Stimulated activated CD4-positive, alpha-beta T cell treated with anti-CD3 and anti-CD28 coated beads, Interleukin-4, amount 100 ng/mL, for 1 hour (primary cell): ENCODE measurements at places on chromosomes 4 and X.

- DNase-seq: no peak
These were observed 197.2 kb downstream of the GRXCR1 start for GRCh38 chr4:43089730-43090129.

DNA sequence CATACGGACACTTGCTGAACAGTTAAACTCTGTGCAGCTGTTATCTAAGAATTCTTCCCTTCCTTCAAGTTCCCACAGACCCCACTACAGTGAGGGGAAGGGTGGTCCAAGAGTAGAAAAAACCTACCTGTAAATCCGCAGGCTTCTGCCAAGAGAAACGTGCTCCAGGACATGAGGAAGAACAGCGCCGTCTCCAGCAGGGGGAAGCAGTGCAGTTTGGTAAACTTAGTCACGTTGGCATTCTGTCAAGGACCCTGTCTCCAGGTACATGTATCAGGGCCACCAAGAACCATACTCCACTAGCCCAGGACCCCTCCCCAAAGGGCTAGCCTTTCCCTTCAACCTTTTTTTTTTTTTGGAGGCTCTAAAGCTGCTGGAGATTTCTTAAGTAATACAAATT, 79.9 kb downstream of the CHST7 start:
- peak; percentile 7 for DNase-seq

GRCh38 chr4:153472122-153473037, 6.2 kb downstream of the TMEM131L start:
- no peak for DNase-seq

- DNase-seq: no peak
These were observed 57.0 kb upstream of the TBC1D14 start for GRCh38 chr4:6852582-6852981.

GRCh38 chrX:1403228-1403627, 11.3 kb upstream of the SLC25A6 start:
- DNase-seq: no peak

DNA sequence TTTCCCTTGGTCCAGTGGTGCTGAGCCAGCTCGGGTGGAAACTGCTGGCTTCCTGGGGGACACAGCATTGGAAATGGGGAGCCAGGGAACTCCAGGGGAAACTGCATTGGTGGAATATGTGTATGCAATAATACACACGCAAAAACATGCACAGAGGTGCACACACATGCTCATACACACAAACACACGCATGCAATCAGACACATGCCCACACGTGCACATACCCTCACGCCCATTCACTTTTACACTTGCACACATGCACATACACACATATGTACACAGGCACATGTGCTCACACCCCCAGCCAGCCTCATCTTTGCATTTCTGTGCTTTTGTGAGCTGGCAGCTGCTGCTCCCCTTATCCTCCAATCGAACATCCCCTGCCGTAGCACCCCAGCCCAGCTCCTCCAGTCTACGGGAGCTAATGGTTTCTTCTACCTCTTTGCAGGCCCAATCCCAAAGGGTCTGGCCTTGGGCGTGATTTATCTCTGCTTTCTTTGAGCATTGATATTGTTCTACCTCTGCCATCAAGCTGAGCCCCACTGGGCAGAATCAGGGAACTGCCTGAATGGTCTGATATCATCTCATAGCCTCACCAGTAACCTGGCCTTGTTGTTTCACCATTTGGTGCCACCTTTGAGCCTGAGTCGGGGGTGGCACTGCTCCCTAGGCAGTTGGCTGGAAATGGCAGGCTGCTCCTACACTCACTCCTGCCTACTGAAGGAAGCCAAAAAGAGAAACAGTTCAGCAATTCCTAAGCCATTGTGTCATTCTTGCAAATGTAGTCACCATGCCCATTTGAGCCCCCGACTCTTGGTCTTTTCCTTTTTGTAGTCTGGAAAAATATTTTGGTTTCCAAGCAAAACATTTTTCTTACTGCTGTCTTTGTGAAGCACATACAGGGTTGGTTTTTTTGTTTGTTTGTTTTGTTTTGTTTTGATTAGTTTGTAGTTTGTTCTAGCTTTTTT, 104.4 kb upstream of the MAMLD1 start:
- DNase-seq: no peak

- DNase-seq: no peak
These were observed 586.9 kb downstream of the PCDH7 start for GRCh38 chr4:31307029-31307428.

DNA sequence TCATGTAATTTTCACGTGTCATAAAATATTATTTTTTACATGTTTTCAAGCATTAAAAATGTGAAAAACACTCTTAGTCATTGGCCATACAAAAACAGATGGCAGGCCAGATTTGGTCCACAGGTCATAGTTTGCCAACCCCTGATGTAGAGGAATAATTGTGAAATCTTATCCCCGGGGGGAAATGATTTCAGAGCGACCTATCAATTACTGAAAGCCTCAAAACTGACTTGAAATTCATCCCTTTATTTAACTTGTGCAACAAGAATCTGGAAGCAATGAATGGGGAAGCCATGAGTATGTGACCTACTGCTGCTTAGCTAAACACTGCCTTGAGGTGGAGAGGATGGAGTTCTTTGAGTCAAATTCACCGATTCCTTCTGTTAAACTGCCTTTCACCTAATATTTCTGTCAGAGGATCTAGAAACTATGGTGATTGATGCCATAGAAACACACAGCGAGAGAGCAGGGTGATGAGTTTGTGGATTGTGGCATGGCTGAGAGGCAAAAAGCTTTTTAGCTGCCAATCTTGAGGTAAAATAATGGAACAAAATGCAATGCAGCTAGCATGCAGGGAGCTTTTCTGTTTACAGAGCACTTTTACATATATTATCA, 30.3 kb upstream of the BRS3 start:
- no peak for DNase-seq

GRCh38 chr4:21879187-21879586, 69.4 kb downstream of the KCNIP4 start:
- no peak for DNase-seq

GRCh38 chr4:83947830-83948193, 411.9 kb downstream of the GPAT3 start:
- no peak for DNase-seq

DNA sequence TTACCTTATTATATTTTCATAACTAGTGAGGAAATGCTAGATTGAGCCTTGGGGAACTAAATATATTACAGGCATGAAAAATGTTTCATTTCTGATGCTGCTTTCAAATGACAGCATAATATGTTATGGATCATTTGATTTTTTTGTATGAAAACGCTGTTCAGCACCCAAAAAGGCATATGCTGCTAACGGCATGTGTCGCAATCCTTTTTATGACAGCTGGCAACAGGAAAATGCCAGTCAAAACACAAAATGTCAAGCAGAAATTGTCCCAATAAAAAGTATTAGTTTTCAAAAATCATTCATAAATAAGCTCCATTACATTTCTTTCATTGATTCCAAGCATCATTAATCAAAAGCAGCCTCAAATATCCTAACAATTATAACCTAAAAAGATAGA, 1244.5 kb downstream of the PCDH7 start:
- DNase-seq: no peak

GRCh38 chr4:81502564-81502963, 30.9 kb upstream of the RASGEF1B start:
- no peak for DNase-seq

DNA sequence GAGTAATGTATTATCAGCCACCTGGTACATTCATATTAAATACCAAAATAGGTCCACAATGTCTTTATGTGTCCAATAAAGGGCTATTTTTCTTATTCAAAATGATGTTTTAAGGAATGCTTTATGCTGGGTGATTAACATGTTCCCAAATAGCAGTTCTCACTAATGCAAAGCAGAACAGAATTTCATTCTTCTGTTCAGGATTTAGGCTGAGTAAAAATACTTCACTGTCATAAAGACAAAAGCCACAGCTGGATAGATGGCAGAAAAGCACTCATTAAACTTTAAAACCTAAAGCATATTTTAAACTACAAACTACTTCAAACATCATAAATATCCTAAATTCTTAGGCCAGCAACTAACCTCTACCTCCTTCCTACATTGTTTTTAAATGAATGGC, 244.0 kb downstream of the TMA16 start:
- no peak for DNase-seq

DNA sequence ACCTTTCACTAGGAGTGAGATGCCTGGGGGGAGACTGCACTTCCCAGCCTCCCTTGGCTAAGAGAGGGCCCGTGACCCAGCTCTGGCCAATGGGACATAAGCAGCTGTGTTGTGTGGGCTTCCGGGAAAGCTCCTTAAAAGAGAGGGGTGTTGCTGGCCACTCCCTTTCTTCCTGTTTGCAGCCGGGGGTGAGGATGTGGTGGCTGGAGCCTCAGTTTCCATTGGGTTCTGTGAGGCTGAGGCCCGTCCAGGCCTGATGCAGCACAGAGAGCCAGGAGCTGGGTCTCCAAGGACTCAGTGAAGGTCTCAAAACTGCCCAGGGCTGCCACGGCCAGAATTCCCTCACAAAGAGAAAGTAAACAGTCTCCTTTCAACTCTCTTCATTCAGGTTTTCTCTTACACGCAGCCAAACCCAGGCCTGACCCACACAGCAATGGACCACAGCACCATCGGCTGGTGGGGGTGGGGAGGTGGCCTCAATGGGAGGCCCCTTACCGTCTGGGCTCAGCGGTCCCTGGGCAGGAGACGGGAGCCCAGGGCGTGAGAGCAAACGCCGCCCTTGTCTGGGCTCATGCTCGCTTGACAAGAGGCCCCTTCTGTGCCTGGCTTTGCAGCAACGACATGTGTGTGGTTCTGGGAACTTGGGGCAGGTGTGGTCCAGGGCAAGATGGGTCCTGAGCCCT, 6.6 kb downstream of the NKX1-1 start:
- no peak for DNase-seq

DNA sequence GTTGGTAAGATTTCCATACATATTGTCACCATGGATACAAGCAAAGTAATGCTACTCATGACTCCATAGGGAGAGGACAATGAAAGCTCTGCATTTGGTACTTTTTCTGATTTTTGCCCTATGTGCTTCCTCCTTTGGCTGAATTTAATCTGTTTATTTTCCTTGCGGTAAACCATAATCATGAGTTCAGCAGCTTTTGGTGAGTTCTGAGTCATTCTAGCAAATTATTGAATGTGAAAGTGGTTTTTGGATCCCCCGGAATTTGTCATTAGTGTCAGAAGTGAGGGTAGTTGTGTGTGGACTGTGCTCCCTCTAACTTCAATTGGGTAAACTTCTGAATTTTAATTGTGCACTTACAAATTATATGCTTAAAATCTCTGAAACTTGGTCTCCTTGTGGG, 170.3 kb downstream of the MOSPD2 start:
- no peak for DNase-seq

DNA sequence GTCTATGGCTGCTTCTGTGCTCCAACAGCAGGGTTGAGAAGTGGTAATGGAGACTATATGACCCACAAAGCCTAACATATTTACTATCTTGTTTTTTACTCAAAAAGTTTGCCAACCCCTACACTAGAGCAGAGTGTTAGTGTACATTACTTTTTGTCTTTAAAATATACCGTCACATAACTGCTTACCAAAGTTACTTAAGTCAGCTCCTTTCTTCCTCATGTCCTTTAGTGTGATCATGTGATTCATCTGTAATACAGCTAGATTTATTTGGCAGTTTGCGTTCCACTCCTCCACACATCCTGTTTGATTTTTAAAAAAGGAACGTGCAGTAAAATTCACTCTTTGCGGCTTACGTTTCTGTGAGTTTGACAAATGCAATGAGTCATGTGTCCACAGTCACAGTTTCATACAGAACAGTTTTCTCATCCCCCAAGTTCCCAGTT, 162.4 kb upstream of the GPRIN3 start:
- DNase-seq: no peak

GRCh38 chr4:182684796-182685195, 232.4 kb downstream of the DCTD start:
- DNase-seq: no peak

DNA sequence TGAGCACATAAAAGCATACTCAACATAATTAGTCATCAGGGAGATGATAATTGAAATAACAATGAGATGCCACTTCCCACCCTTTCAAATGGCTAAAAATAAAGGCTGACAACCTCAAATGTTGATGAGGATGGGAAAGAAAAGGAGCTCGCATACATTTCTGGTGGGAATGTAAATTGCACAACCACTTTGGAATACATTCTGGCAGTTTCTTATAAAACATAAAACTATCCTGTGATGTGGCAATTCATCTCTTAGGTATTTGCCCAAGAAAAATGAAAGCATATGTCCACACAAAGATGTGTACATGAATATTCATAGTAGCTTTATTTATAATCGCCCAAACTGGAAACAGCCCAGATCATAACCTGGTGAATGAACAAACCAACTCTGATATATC, 687 bp upstream of the ZNF275 start:
- no peak for DNase-seq

DNA sequence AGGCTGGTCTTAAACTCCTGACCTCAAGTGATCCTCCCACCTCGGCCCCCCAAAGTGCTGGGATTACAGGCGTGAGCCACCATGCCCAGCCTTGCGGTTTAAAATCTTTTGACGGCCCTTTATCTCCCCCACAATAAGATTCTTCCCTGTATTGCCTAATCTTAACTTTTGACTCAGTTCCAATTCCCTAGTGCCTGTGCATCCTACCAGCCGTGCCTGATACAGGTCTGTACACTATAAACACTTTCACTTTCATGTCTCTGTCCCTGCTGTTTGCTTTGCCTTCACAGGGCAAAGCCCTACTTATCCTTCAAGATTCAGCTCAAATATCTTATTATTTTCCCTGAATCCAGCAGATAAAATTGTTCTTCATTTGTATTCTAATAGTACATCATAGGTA, 74.6 kb downstream of the WDR44 start:
- no peak for DNase-seq

DNA sequence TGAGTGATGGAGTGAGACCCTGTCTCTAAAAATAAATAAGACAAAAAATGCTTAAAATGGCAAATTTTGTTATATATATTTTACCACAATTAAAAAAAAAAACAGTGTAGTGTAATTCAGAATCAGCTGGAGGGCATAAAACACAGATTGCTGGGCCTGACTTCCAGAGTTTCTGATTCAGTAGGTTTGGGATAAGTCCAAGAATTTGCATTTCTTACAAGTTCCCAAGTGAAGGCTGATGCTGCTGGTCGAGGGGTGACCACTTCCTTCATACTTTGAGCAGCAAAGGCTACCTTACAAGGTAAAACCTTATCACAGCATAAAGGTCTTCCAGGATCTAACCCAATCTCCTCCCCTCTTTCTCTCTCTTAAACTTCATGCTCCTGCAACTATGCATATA, 40.7 kb downstream of the KLHL8 start:
- DNase-seq: no peak

- no peak for DNase-seq
These were observed 297.8 kb upstream of the FAM241A start for GRCh38 chr4:111847296-111848008.

DNA sequence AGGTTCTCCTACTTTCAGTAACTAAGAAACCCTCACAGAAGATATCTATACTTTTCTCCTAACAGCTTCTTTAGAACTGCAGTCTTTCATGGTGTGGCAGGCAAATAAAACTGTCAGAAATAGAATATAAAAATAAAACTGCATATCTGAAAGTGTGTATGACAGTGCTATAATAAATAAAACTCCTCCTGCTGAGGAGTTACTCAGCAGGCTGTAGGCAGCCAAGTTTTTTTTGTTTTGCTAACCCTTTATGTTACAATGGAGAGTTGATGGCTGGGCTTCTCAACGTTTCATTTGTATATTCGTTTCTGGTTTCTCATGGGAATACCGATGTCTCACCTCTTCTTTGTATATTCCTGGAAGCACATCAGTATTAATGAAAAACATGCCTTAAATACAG, 18.2 kb upstream of the UGT2B10 start:
- no peak for DNase-seq
